ENCODE measurements at places on chromosomes 12 and 14.

DNA sequence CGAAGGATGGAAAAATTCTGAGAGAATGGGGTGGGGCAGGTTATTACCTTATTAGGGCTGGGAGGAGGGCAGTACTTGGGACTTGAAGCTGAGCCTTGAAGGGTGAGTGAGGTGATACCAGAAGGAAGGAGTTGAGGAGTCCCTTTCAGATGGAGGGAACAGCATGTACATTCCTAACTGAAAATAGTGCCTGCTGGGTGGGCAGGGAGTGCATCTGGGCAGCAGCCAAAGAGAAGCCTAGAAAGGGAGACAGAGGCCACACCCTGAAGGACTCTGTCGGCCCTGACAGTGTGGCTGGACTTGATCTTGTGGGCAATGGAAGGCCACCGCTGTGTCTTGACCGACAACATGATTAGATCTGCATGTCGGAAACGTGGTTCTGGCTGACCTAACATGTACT is 147.6 kb downstream of the NDUFA12 start:
- no peak for DNase-seq

GRCh38 chr12:124753228-124753591 is 110.5 kb downstream of the SCARB1 start:
- no peak for DNase-seq

GRCh38 chr12:4224206-4224889 is 49.2 kb upstream of the CCND2 start:
- DNase-seq, result no peak

DNA sequence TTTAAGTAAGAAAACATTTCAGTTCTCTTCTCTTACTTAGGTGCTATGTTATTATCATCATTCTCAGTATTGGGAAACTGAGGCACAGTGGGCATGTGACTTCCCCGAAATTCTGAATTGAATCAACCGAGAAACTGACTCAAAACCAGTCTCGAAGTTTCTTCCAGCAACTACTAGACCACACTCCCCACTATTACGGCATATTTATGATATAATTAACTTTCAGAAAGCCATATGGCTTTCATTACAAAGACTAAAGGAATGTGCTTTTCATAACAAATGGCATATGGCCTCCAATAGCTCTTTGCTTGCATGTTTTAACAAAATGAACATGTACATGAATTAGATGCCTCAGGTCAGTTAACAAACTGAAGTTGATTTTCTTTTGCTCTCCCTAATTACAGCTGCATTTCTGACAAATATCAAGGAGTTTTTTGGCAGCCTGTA is 182.9 kb upstream of the SLC38A2 start:
- DNase-seq, result no peak

- DNase-seq, result peak; percentile 89
Observed at GRCh38 chr14:68627868-68628604, 164.8 kb downstream of the ZFP36L1 start.

- no peak for DNase-seq
Observed at GRCh38 chr12:105190530-105190929, 45.4 kb downstream of the APPL2 start.

DNA sequence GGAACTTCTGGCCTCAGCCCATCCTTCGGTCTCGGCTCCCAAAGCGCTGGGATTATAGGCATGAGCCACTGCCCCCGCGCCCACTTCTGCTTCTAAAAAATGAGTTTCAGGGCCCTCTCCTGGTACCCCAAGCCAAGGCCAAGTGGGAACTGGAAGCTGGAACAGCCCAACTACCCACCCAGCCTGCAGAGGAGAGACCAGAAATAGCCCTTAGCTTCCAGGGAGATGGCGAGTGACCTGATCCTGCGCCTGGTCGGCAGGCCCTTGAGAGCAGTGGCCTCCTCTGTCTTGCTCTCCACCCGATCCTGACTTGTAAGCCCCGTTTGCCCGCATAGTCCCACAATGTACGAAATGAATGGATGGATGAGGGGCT is 31.2 kb upstream of the PLEKHG6 start:
- no peak for DNase-seq

GRCh38 chr12:68016136-68016535 is 26.9 kb downstream of the IFNG-AS1 start:
- no peak for DNase-seq

GRCh38 chr14:32512813-32513212 is 183.7 kb downstream of the AKAP6 start:
- no peak for DNase-seq

GRCh38 chr12:452667-453210 is 7.0 kb upstream of the B4GALNT3 start:
- no peak for DNase-seq

- no peak for DNase-seq
Observed at GRCh38 chr12:71538807-71539206, 99.2 kb downstream of the LGR5 start.

GRCh38 chr14:72518809-72519377 is 375.0 kb downstream of the DPF3 start:
- DNase-seq, result no peak

- peak; percentile 71 for DNase-seq
Observed at GRCh38 chr12:77213319-77213718, 147.9 kb upstream of the E2F7 start.

- DNase-seq, result no peak
Observed at GRCh38 chr14:63909984-63910383, 57.2 kb downstream of the SYNE2 start.

DNA sequence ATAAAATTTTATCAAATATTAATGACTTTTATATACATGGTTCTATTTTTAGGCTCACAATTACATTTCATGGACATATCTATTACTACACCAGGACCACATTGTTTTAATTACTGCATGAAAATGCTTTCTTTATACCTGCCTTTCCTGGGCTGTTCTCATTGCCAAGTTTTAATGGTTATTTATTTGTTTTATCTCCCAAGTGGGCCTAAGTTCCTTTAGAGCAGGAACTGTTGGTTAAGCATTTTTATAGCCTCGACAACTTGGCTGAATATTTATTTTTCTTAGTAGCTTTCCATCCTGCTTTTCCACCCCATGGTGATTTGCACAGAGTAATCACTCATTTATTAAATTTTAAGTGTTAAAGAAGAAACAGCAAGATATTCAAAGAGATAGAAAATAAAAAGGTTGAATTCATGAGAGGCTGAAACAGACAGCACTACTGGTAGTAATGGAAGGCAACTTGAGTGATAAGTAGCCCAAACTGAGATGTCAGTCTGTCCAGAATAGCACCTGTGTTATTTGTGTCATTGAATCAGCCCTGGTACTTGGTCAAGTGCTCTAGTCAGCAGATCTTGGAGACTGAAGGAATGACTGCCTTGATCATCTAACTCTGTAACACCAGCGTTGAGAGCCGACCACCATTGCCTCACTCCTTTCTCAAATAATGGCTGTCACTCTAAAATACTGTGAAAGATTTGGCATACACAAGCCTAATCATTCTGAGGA is 119.1 kb upstream of the EGLN3 start:
- DNase-seq, result no peak

DNA sequence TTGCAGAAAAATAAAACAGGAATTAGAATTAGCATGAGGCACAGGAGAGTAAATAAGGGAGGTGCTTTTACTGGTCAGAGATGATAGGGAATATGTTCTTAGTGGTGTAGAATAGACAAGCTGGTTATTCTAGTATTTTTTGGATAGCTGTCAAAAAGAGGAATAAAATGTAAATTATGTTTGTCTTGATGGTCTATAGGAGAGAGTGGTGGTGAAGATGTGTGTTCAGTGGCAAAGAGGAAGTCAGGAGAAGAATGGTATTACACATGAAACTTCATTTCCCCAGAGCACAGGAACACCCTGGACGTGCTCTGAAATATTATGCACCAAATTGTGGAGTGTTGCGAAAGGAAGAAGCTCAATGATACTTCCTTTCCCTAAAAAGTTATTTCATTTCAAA is 27.8 kb downstream of the MUCL1 start:
- no peak for DNase-seq

DNA sequence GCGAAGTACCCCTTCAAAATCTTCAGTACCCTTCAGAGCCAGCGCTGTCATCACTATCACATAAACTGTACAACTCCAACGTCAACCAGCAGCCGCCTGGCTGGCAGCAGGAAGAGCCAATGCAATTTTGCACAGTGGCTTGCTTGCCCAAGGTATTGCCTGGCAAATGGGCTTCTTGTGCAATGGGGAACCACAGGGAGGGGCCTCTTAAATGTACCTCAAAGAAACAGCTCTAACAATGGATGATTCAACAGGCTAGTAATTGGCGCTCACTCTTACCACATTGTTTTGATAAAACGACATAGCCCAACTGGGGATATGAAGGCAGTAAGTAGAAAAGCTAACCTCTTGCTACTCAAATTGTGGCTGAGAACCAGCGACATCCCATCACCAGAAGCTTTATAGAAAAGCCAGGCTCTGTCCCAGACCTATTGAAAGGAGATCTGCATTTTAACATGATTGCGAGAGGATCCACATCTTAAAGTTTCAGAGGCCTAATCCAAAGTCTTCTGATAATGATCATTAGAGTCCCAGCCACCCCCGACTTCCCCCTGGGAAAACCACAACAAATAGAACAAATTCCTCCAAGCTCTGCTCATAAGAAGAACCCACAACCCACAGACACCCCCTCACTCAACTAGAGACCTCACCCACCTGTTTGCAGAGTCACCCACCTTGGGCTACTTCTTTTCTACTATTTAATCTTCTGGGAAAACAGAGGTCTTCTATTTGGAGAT is 125.3 kb upstream of the HIF1A start:
- DNase-seq, result no peak

GRCh38 chr12:90945070-90945649 is 9.8 kb downstream of the CCER1 start:
- DNase-seq, result no peak

DNA sequence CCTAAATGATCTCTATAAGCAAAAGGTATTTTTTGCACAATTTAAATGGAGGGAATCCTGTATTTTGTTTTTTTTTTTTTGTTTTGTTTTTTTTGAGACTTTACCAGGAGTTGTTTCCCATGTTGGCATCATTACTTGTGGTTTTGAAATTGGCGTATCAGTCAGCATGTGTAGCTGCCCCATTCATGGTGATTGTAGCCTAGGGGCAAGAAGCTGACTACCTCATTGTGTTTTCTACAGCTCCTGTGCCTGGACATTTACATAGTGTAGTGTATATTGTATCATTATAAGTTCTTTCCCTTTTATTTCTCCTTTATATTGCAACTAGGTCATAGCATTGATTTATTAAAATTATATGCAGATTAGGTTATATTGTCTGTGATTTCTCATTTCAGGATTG is 24.5 kb downstream of the SAMD4A start:
- DNase-seq, result no peak

GRCh38 chr12:12608557-12608957 is 3.1 kb upstream of the CREBL2 start:
- no peak for DNase-seq

DNA sequence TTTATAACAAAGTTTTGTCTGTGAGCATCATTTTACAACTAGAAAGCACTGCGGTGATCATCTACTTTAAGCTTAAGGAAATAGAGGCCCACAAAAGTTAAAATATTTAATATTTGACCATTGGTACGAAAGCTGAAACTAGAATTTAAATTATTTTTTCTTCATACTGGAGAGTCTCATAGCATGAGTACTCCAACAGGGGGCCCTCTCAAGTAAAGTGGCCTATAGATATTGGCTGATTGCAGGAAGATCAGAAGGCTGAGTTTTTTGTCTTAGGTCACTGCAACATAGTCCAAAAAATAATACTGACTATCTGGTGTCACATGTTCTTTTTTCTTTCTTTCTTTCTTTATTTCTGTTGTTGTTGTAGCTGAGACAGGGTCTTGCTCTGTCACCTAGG is 75.3 kb upstream of the ZDHHC17 start:
- no peak for DNase-seq

DNA sequence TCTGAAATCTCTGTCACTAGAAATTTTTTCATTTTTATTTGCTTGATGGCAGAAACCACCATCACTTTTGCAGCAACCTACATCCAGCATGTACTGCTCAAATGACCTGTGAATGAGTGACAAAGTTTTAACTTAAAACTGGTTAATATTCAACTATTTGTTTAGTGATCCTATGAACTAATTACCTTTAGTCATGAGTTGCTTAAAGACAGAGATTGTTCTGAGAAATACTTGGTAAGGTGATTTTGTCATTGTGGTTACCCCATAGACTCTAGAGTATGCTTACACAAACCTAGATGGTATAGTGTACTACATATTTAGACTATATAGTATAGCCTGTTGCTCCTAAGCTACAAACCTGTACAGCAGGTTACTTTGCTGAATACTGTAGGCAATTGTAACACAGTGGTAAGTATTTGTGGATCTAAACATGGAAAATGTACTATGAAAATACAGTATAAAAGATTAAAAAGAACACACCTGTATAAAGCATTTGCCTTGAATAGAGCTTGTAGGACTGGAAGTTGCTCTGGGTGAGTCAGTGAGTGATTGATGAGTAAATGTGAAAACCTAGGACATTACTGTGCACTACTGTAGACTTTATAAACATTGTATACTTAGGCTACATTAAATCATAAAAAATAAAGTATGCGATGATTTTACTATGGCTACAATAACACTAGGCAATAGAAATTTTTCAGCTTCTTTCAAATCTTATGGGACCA is 256.6 kb upstream of the PPFIA2 start:
- no peak for DNase-seq

- no peak for DNase-seq
Observed at GRCh38 chr14:58060077-58060476, 91.9 kb downstream of the ARMH4 start.

DNA sequence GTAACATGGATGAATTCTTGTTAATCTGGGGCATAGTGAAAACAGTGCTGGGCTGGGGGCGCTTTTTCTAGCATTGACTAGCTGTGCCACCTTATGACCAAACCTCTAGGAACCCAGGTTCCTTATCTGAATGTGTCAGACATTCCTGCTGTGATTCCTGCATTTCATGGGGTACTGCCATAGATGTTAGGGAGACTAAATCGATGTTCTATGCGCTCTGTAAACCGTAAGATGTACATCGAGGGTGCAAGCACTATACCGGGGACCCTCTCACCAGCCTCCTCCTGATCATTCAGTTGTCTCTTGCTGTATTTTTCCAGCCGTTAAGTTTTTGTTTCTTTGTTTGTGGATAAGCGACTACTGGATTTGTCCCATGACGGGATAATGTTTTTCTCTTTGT is 170.9 kb upstream of the PARP11 start:
- DNase-seq, result no peak

DNA sequence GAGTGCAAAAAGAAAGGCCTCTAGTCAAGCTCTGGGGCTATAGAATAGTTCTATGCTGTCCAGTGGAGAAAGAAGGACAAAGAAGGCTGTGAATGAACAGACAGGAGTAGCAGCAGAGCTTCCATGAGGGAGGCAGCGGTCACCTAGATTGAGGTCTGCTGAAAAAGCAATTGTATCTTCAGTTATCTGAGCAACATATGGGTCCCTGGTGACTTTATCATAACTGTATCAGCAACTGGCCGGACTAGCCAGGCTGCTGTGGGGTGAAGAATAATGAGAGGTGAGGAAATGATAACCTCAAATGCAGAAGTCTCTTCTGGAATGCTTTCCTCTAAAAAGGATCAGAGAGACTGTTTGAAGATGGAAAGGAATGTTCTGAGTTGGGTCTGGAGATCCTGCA is 971.3 kb upstream of the TMEM132C start:
- no peak for DNase-seq

DNA sequence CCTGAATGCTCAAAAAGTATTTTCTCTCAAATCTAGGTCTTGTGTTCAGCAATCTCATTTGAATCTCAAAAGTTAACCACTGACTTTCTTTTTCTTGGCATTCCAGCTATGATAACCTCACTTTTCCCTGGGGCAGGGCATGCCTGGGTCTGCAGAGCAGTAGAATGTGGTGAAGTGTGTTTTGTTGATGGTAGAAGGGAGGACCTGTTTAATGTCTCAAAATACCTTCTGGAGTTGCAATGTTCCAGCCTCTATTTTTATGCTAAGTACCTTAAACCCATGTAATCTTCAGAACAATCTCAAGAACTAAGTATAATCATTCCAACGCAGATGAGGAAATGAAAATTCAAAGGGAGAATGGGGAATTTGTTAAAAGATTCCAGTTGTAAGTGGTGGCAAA is 82.1 kb upstream of the FUT8 start:
- DNase-seq, result no peak

Data from putamen (tissue), 1 donor.